CD4-positive, alpha-beta T cell treated with Interleukin-17A for 1 hour (primary cell): ENCODE measurements at places on chromosomes 3 and 15.

DNA sequence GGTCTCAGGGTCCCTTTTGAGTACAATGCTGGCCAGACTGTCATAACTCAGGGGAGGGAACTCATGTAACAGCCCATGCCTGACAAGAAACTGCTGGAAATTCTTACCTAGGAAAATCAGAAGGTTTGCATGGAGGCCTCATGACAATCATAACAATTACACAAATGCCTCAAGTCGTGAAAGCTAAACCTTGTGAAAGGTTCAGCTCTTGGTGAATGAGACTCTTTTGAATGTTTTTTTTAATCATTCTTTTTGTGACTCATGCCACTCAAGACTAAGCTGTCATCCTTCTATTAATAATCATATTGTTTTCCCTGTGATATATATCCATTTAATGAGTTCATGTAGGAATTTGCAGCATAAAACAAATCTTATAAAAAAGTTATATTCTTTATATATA, 61.4 kb upstream of the LEKR1 start:
- DNase-seq = no peak

DNA sequence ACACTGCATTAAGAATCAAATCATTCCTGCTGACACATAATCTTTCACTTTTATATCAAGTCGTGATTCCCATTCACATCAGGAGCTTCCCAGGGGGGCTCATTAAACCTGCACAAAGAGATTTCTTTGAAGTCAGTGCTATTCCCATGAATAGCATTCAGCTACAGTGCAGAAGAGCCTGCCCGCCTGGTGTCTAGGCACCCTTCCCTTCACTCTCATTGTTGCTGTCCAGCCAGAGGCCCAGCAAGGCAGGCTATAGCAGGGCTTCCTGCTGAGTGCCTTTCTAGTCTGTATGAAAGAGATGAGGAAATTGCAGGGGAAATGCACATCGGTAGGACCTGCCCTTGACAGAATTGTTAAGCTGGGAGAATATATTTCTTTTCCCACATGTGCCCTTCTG, 4.5 kb upstream of the GJD2 start:
- no peak for DNase-seq

- no peak for DNase-seq
These were observed 30.1 kb upstream of the RAD51 start for GRCh38 chr15:40664909-40665308.

DNA sequence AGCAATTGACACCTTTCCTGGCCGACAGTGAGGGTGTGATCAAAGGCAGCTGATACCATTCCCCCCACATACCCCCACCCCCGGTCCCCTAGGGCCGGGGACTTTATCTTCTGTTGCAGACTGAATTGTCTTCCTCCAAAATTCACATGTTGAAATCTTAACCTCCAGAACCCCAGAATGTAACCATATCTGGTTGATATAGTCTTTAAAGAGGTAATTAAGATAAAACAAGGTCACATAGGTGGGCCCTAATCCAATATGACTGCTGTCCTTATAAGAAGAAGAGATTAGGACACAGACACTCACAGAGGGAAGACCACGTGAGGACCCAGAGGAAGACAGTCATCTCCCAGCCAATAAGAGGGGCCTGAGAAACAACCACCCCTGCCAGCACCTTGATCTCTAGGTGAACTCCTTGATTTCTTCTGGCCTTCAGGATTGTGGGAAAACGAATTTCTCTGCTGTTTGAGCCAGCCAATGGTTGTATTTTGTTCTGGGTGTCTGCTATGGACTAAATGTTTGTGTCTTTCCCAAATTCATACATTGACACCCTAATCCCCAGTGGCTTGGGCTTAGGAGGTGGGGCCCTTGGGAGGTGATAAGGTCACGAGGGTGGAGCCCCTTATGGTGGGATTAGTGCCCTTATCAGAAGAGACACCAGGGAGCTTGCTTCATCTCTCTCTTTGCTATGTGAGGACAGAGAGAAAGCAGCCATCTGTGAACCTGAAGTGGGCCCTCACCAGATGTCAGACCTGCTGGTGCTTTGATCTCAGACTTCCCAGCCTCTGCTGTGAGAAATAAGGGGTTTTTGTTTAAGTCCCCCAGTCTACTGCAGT, 144.0 kb downstream of the CHSY1 start:
- DNase-seq = no peak

DNA sequence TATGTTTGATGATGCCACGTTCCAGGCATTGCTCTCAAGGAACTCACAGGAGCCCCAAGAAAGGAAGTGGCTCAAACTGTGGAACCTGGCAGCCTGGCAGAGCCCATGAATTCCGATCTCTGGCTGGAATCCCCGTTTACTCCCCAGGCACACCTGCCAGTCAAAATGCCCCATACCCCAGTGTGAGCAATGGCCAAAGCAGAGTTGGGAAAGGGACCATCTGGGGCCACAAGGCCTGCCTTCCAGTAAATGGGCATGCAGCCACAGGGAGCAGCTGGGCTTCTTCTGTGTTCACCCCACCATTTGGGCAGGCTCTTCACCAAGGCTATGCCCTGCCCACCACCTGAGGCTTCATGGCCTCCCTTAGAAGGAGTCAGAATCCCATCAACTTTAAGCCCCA, 257.0 kb upstream of the GOLGA6L4 start:
- DNase-seq = no peak

DNA sequence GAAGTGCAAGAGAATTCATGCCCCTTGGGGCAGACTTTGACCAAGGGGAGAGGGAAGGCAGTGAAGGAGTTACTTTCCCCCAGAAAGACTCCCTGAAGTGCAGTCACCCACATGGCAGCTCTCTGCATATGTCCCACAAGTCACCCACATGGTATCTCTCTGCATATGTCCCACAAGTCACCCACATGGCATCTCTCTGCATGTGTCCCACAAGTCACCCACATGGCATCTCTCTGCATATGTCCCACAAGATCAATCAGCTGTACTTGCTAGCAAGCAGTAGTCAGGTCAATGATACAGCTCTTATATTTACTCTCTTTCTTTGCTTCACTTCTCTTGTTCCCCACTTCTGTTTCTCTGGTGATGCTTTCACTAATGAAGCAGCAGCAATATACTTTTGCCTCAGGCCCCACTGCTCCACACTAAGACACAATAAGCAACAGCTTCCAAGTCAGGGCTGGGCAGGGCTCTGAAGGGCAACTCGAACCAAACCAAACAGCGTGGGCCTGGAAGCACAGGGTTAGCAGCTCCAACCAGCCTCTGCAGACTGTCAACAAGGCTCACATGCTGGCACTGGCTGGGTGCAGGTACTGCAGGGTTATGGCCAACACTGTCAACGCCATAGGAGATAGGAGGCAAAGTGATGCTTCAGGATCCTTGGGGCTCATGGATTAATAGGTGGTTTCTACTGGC, 46.7 kb downstream of the THBS1 start:
- no peak for DNase-seq

GRCh38 chr3:99131876-99132275, 230.4 kb upstream of the DCBLD2 start:
- no peak for DNase-seq

DNA sequence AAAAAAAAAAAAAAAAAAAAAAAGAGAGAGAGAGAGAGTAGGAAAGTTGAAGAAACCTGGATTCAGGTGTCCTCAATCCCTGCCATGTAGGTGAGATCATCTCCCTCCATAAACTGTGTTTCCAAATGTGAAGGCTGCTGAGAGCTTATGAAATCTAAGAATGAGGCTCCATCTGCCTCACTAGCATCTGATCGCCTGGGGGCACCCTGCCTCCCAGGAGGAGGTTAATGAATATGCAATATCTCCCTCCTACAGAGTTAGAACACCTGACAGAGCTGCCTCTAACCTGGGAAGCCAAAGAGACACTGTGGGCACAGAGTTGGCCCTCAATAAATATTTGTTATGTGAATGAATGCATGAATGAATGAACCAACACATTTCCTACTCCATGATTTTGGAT, 23.8 kb upstream of the ZNF148 start:
- DNase-seq = no peak

- no peak for DNase-seq
These were observed 21.4 kb downstream of the CCDC191 start for GRCh38 chr3:114034787-114035545.

DNA sequence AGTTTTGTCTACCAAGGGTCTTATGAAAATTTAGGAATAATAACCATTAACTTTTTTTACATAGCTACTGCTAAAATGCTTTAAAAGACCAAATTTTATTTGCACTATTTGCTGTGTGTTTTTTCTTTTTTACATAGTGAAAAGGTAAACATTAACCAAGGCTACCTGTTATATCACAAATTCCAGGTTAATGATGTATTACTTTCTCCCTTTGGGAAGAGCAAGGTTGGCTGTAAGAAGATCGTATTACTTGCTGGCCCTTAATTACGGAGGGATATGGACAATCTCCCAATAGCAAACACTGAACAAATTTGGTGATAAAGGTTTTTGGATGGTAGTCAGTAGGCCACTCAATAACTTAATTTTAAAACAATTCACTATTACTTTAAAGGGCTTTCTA, 22.4 kb downstream of the LRRC58 start:
- no peak for DNase-seq

- DNase-seq = no peak
These were observed 13.2 kb upstream of the RPL32 start for GRCh38 chr3:12854565-12854964.

DNA sequence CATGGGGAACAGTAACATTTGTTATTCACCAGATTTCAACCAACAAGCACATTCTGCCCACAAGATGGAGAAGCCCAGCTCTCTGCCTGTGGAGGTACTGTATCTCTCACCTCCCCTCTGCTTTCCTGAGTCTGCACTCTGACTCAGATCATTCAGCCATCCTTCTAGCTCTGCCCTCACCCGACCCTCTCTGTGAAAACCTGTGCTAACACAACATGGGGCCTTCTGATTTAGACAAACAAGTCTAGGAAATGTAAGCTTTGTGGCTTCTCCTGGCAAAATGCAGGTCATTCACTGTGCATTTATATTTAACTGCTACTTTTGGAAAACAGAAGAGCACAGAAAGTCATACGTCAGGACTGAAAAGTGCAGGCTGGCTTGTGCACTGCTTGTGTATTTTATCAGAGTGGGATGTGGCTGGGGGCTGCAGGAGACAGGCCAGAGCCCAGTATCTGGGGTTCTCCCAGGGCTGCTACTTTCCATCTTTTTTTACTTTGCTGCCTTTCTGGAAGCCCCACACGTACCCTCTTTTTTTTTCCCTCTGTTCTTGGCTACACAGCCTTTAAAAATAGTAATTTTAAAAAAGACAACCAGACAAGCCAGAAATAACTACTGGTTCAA, 50.8 kb downstream of the SUSD5 start:
- DNase-seq = no peak

DNA sequence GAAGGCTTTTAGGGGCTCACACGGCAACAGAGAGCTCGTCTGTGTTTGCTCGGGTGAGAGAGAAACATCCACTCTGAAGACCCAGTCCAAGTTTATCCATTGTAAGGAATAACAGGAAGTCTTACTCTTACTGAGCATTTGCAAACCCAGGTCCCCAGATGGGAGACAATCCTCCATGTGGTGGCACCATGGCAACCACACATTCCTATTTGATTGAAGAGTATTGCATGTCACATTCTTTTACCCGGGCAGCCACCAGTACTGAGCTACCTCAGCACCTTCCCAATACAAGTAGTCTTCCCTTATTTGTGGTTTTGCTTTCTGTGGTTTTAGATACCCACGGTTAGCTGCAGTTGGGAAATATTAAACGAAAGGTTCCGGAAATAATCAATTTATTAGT, 302.9 kb upstream of the RASGRP1 start:
- DNase-seq = no peak

- no peak for DNase-seq
These were observed 312.4 kb downstream of the RSL24D1 start for GRCh38 chr15:54884312-54884711.

DNA sequence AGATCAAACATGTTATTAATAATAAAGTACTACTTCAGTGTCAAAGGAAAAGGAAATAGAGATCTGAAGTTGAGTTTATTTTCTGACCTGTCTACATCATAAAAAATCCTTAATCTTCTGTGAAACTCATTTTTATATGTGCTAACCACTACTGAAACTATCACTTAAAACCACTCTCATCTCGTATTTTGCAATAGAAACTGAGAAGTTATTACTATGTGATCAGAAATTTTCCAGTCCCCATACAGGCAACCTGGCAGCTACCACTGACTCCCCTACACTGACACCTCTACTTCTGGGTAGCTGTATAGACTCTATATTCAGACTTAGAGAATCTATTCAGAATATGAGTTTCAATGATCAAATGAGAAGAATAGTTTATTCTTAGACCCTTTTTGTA, 8.3 kb downstream of the HDGFL3 start:
- DNase-seq = no peak

DNA sequence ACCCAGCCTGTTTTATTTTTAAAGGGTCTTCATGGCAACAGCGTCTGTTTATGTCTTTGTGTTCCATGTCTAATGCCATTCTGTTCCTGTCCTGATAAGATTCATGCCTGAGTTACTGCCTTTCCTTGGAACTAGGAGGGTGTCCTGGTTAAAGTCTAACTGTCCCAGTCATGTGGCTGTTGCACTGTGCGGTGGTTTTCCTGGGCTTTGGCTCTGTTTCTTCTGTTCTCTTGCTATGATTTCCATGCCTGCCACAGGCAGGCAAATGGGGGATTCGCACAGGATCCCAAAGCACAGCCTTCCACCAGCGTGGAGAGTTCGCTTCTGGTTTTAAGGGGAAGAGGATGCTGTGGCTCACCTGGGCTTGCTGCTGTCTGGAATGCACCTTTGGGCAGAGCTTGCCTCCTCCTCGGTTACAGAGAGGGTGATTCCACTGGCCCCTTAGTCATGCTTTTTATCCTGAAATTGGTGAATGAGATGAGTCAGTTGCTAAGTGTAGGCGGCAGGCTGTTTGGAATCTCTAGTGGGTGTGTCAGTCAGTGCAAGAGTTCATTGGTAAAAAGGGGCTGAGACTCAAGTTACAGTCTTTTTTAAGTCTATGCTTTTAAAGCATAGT, 86.8 kb downstream of the CCK start:
- DNase-seq = no peak
